Stimulated activated CD4-positive, alpha-beta T cell treated with anti-CD3 and anti-CD28 coated beads, Interleukin-4, amount 100 ng/mL, for 1 hour (primary cell): ENCODE measurements at places on chromosomes 13 and 19.

GRCh38 chr19:2578901-2579677 lies 103.2 kb downstream of the GADD45B start:
- peak; percentile 61 for DNase-seq

GRCh38 chr13:65917731-65918130 lies 1312.4 kb downstream of the PCDH9 start:
- no peak for DNase-seq

DNA sequence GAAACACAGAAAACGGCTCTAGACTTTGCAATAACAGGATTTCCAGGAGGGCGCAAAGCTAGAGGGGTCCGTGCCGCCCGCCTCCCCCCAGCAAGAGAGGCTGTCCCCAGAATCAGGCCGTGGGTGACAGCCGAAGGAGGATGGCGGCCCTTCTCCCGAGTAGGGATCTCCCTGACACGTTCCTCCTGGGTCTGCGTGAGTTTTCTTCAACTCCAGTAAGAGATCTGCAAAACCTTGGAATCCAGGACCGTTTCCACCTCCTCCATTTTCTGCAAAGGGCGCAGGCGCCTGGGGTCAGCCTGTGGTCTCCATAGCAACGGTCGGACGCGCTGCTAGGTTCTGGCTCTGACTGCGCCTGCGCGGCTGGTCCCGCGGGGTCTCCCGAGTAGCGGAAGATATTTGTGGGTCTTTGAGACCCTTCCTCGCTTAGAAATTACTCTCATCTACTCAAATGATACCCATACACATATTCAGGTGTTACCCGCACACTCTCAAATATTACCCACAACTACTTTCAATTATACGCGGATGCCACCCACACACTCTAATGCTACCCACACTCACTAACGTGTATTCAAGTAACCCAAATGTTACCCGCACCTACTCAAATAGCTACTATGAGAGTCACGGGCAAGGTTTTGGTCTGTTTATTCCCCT lies 2.1 kb downstream of the PNMA8C start:
- DNase-seq, result peak; percentile 30

DNA sequence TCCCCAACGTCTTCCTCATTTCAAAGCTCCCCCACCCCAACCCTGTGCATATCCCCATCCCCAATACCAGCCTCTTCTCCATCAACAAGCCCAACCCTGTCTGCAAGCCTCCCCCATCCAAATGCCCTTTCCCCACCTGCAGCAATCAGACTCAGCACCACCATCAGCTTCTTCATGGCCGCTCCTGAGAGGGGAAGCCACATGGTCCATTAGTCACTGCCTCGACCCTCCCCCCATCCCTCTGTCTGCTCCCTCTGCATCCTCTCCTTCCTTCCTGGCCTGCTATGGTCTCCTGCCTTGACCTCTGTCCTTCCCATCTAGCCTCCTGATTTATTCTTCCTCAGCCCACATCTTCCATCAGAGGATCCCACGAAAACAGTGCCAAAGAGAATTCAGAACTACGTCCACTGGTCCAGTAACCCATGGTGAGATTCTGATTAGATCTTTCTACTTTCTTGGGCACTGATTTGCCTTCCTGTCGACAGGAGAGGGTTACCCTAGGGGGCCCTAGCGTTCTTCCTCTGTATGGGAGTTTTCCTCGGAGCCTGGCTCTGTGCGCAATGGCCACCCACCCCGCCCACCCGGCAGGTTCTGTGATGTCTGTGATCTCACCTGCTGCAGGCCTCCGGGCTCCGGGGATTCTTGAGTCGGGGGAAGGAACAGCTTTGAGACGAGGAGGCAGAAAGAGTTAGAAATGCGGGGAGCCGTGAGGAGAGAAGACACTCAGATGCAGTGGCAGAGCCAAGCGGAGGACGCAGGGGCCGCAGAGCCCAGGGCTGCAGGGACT lies 1.3 kb downstream of the KLK6 start:
- DNase-seq, result no peak

- DNase-seq, result no peak
These were observed 99.6 kb downstream of the ING1 start for GRCh38 chr13:110812869-110813645.

DNA sequence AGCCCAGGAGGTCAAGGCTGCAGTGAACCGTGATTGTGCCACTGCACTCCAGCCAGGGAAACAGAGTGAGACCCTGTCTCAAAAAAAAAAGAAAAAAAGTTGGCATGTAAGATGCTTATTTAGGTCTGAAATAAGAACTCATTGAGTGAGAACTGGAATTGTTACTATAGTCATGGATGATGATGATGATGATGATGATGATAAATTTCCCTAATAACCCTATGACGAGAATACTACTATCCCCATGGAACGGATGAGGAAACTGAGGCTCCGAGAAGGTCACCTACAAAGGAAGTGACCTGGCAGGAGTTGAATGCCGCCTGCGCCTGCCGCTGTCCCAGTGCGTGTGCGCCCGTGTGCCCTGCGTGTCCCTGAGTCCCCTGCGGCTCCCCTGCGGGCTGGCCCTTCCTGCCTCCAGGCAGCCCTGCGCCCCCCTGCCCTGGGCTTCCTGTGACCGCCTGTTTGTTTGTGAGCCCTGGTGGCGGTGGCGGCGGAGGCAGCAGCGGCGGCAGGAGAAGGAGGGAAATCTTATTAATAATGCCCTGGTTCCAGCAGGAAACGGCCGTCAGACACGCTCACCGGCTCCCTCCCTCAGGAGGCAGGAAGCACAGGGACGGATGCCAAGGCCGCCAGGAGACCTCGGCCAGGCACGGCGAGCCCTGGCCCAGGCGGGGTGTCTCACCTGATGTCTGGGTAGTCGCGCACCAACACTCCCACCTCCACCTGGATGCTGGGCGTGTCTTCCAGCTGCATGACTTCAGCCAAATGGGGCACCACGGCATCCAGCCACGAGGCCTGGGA lies 29.6 kb downstream of the EXOC3L2 start:
- no peak for DNase-seq

- no peak for DNase-seq
These were observed 30.2 kb upstream of the TRPC4 start for GRCh38 chr13:37899753-37900152.

GRCh38 chr13:79846386-79846785 lies 365.4 kb downstream of the NDFIP2 start:
- DNase-seq, result no peak

DNA sequence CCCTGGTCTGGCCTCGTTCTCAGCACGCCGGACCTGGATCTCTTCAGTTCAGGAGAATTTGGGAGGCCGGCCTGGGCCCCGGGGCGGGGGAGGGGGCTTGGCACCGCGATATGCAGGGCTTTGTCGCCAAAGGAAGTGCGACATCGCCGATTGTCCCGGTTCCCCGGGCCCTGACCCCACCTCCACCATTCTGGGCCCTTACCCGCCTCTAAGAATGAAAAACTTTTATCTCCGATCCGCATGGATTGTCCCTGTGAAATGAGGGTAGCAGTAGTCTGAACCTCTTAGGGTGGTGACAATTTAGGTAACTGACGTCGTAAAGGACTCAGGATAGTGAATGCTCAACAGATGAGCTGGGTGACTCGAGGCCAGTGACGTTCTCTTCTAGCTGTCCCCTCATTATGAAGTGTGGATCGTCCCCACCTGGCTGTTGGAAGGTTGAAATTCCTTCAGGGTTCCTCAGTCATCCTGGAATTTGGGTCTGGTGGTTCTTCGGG lies 650 bp downstream of the DDA1 start:
- DNase-seq, result no peak
